Hepatocyte (in vitro differentiated cells): ENCODE measurements at places on chromosomes 4 and X.

DNA sequence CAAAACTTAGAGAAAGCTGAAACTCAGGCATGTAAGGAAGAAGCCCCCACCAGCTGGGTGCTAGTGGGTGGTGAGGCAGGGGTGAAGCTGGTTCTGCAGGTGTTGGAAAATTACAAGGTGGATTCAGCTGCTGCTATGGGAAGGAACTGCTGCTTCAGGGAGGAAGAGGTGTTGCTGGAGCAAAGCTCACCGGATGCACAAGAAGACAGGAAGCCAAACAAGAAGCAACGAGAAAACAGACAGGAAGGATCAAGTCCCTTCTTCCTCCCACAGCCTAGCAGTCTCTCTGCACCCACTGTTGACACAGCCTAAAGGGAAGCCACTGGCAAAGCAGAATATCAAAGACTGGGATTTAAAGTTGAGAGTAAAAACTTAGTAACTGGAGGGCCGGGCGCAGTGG lies 100.2 kb upstream of the JADE1 start:
- H3K36me3 ChIP-seq: no peaks in the 10 kb centered on the region
- no peak for DNase-seq
- peaks cover 5% of the 10 kb centered on the region for H3K4me1 ChIP-seq

GRCh38 chr4:47075919-47076318 lies 44.6 kb downstream of the GABRB1 start:
- H3K4me1 ChIP-seq: no peaks in the 10 kb centered on the region
- H3K27me3 ChIP-seq: no peaks in the 10 kb centered on the region
- DNase-seq: no peak
- no peak overlapping the region for H3K4me3 ChIP-seq

DNA sequence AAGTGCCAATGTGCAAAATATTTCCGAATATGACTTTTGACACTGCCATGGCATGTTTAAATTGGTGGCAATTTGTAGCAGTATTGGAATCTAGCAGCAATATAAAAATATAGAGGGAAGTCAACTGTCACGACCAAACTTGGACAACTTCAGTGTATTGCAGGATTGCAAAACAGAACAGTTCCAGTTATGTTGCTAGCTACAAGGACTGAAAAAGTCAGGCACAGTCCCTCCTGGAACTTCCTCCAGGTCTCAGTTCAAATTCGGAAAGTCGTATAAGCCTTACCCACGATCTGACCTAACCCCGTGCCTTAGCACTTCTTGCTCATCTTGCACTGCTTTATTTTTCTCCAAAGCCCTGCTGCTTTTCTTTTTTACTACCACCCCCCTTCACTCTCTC lies 390.0 kb upstream of the GALNT7 start:
- H3K27ac ChIP-seq: no peak overlapping the region
- H3K4me1 ChIP-seq: no peaks in the 10 kb centered on the region
- H3K27me3 ChIP-seq: no peaks in the 10 kb centered on the region

DNA sequence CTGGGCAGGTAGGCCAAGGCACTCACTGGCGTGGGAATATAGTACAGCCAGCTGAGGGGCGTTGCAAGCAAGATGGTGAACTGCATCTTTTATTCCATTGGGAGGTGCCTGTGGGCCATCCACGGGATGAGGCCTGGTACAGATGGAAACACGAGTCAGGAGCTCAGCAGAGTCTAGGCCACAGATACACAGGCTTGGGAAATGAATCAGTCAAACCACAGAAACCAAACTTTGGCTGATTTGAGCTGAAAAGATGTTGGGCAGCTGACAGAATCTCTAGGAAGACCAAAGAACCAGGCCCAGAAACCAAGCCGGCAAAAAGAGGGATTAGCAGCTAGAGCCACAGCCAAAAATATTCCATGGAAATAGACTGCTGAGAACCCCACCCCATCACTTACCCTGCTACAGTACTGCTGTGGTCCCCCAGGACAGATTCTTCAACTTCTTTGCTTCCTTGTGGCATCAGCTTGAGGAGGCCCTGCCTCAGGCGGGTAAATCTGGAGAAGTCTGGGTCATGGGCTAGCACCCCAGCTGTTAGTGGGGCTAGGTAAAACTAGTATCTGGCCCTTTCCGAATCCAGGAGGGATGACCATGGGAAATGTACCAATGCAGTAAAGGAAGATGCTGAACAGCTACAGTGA lies 75.4 kb downstream of the TMEM131L start:
- H3K27ac ChIP-seq: no peak overlapping the region
- H3K4me3 ChIP-seq: no peak overlapping the region

DNA sequence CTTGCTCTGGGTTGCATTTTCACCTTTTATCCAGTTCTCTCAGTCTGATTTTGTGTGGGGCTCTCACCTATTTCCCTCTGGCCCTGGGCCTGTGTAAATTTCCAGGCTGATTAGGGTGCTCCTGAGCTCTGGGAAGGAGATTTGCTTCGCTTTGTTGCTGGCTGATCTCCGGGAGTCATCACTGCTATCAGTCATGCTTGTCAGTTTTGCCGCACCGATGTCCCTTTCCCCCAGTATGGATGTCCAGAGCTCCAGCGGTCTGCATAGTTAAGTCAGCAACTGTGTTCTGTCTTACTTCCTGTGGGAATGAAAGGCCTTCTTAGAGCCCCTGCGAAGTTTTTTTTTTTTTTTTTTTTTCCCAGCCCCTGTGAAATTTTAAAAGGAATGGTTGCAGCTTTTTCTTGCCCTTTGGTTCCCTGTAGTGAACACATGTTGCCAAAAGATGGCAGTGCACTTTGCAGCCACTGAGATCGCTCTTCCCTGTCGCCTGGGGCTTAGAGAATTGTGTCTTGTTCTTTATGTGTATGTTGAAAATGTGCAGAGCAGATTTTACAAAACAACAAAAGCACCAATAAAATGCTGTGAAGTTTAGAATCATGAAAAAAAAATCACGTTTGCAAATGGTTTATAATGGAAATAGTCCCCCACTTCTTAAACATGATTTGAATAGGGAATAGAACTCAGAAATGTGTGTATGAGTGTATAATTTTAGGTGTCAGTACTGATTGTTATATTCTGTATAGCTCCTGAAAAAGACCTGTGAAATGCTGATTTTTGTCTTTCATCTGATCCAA lies 109.1 kb upstream of the SLC4A4 start:
- H3K27ac ChIP-seq: no peak overlapping the region
- no peaks in the 10 kb centered on the region for H3K36me3 ChIP-seq
- peaks cover 24% of the 10 kb centered on the region for H3K4me1 ChIP-seq
- peak; percentile 79 for DNase-seq
